Stimulated activated CD4-positive, alpha-beta T cell treated with anti-CD3 and anti-CD28 coated beads, TNF-alpha, amount 100 ng/mL, for 4 hours (primary cell): ENCODE measurements at places on chromosomes 6 and 20.

GRCh38 chr20:34013554-34013953 is 19.8 kb downstream of the RALY start:
- DNase-seq, result no peak

DNA sequence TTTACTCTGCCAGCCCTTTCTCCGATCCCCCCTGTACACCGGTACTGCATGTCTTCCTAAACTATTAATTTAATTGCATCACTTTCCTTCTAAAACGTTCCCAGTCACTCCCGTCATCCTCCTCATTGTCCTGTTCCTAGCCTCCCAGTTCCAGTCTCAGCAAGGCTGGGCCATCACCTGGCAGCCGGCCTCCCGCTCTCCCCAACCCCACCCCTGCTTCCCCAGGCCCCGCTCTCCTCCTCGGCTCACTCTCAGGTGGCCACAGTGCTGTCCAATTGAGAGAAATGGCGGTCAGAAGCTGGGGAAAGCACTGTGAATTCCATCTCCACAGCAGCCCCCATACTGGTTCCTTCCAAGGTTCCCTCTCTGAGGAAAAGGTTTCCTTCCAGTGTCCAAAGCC is 8.9 kb downstream of the PDE10A start:
- DNase-seq, result no peak

GRCh38 chr6:43778131-43778855 is 8.3 kb downstream of the VEGFA start:
- no peak for DNase-seq

- DNase-seq, result no peak
Observed at GRCh38 chr6:124872361-124873065, 89.7 kb upstream of the RNF217 start.

DNA sequence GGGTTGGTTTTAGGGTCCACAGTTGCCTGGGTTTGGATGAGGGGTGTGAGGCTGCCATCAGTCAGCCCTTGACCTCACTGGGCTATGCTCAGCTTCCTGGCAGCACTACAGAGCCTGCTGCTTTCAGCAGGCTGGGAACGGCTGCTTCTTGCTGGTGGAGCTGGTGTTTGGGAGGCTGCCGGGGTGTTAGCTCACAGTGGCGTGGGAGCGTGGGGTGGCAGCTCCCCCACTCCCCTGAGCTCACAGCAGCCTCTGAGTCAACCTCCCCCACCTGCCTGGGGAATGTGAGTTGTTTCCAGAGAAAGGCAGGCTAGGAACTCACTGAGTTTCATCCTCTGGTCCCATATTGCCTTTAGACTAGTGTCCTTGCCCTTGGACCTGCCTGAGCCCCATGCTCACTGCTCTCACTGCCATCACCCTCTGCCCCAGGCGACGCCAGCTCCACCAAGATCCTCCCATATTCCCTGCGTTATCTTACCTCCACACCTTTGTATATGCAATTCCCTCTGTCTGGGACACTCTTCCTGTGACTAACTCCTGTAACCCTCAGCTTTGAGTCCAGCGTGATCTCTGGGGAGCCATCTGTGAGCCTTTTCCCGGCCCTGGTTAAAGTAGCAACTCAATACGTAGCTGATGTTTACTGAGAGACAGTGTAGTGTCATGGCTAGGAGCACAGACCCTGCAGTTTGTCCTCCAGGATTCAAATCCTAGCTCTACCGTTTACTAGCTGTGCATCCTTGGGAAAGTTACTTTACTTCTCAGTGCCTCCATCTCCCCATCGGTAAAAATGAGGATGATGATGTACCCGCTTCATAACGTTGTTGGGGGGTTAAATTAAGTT is 34.8 kb downstream of the PPP1R16B start:
- no peak for DNase-seq

GRCh38 chr6:52394251-52394666 is 25.9 kb upstream of the EFHC1 start:
- DNase-seq, result no peak

DNA sequence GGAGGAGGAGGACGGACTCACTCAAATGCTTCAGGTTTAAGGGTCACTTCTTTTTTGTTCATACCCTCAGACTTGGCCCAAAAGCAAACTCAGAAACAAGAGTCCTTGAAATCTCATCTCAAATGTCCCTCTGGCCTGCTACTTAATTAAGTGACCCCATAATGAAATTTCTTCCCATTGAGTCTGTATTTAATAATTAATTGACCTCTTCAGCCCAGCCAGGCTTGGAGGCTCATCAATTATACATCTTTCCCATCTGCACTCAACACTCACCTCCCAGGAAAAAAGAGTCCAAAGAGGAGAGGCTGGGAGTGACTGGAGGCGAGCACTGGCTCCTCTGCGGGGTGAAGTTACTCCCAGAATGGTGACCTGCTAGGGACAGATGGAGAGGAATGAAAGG is 90.5 kb upstream of the EYA2 start:
- DNase-seq, result no peak

GRCh38 chr6:33139596-33140206 is 52.6 kb downstream of the COL11A2 start:
- DNase-seq, result no peak

DNA sequence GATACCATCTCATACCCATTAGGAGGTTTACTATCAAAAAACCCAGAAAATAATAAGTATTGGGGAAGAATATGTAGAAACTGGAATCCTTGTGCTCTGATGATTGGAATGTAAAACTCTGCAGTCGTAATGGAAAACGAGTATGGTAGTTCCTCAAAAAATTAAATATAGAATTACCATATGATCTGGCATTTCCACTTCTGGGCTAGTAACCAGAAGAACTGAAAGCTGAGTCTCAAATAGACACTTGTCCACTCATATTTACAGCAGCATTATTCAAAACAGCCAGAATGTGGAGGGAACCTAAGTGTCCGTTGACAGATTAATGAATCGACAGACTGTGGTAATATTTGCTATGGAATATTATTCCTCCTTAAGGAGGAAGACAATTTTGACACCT is 44.3 kb downstream of the FOXC1 start:
- no peak for DNase-seq

DNA sequence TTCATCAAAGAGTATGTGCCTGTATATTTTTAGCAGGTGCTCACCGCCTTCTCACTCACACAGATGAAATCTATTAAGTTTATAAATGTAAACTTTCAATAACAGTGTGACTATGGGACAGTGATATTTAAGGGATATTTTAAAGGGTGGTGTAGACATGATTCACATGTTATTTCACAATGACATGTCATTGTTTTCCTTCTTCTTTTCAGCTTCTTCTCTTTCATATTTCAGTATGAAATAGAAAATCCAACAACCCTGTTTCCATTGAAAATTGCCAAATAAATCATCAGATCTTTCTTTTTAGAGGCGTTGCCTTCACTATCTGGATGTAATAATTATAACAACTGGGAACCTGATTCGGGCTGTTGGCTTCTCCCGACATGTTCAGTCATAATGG is 54.8 kb downstream of the PFDN4 start:
- DNase-seq, result no peak

DNA sequence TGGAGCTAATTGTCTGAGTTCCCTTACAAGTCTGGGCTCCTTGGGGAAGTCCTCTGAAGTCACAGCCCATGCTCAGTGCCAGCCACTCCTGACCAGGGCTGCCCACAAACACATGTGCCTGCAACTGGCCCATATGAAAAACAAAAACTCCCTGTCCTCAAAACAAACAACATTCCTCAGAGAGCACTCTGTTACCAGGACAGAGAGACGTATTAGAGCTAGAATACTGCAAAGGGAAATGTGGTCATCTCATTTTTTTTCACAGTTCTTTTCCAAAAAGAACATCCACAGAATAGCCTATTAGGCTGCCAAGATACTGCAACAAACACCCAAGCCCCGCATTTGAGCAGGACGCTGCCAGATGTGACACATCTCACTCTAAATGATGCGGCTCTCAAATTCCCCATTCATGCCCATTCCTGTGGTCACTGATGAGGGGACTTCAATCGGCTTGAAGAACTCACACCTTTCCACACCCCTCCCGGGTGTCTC is 71.1 kb downstream of the SLC22A23 start:
- no peak for DNase-seq

DNA sequence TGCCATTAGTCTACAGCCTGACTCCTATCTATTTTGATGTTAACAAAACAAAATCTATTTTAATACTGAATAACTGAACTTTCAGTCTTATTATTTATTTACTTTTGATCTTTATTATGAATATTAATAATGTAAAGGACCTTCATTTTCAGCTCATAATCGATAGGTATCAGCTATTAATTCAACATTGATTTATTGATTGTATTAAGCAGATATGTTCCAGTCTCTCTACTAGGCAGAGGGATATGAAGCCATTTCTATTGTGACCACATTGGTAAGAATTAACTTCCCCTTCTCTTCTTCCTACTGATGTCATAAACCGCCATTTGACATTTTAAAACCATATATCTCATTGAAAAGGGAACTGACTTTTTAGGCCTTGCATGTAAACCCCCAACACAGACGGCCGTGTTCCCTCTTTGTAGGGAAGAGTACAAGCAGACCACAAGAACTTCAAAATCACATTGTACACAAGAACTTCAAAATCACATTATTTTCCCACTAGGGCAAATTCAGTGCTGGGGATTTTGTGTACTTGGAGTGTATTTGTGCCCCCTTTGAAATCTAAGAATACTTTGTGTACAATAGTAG is 69.5 kb upstream of the FABP7 start:
- DNase-seq, result no peak

DNA sequence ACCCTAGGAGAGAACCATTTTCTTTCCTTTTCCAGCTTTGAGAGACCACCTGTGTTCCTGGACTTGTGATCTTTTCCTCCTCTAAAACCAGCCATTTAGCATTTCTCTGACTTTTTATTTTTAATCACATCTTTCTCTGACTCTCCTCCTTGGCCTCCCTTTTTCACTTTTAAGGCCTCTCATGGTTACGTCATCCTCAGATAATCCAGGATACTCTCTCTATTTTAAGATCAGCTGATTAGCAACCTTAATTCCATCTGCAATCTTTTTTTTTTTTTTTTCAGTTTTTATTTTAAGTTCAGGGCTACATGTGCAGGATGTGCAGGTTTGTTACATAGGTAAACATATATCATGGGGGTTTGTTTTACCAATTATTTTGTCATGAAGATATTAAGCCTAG is 54.0 kb downstream of the RFPL4B start:
- no peak for DNase-seq

- DNase-seq, result no peak
Observed at GRCh38 chr6:88386167-88386566, 220.0 kb upstream of the CNR1 start.

DNA sequence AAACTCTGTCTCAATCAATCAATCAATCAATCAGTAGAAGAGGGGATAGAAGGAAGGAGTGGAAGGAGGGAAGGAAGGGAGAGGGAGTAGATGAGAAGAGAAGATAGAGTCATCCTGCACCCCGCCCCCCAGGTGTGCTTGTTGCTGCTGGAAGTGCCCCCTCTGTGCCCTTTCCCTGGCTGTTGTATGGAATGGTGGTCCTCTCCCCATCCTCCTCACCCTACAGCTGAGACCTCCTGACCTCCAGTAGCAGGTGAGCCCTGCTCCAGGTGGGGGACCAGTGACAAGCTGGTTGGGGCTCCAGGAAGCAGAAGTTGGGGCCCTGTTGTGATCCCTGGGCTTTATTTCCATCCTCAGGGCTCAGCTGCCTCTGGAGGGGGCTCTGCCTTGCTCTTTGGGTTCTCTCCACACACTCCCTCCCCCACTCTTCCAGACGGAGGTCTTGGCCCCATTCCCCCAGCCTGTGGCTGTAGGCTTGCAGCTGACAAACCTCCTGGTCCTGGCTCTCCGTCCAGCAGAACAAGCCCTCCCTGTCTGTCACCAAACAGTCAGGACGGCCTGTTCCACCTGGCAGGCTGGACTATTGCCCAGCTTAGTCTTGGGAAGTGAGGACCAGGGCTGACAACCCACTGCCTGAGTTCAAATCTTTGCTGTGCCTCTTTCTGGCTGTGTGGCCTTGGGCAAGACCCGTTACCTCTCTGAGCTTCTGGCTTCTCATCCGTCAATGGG is 26.0 kb upstream of the SCRT2 start:
- DNase-seq, result no peak

- no peak for DNase-seq
Observed at GRCh38 chr6:3119040-3119723, 671 bp downstream of the BPHL start.

DNA sequence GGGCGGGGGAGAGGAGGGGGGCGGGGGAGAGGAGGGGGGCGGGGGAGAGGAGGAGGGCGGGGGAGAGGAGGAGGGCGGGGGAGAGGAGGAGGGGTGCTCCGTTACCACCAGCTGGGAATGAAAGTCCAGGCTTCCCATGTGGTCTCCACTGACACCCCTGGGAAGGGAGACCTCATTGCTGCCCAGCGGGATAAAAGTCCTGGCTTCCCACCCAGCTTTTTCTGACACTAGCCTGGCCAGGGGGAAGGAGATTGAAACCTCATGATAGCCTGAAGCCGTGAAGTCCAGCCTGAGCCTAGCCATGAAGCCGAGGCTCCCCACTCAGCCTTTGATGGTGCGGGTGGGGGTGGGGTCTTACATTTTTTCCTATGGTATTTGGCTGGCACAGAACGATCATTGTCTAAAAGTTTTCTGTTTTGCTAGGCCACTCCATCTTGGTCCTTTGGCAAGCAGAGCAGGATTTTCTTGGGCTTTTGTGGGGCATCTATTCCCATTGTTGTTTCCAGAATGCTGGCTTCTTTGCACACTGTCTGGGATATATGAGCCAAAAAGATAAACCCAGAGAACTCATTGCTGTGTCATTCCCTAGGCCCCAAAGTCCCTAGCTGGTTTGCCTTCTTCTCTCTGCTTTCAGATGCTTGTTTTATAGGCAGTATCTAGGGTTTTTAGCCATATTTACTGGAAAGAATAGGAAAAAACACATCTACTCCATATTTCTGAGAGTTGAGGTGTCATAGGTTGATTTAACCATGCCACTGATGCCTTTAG is 67.9 kb upstream of the RNF24 start:
- no peak for DNase-seq

- DNase-seq, result no peak
Observed at GRCh38 chr6:101422811-101423210, 29.3 kb downstream of the GRIK2 start.

DNA sequence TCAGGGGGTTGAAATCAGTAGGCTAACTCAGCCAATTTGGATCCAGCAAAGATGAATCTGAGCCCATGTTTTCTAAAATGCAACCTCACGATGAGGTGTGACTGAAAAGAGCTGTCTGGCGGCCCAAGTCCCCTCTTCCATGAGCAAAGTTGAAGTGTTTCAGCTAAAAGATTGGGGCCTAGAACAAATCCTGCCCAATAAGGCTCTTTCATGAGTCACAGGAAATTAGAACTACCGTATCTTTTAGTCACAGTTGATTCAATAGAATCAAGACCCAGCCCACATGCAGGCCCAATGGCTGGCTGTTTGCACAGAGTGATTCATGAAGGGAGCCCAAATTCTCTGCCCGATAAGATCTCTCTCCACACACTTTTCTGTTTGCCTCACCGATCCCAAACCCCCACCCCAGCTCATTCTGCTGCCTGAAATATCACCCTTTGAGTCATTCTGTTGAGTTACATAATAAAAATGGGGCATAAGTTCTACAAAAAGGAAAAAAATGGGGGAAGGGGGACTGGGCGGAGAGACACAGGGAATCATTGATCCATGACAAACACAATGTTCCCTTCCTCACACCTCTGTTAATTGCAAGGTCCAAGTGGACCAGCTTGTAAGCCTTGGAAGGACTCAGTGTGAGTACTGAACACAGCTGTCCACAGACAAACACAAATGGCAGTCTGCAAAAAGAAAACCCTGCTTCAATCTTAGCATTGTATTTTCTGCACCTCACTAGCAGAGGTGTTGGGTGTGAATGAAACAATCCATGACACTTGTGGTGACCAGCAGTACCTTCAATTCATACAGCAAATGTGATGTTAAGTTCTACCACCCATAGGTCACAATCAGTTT is 13.8 kb downstream of the FOXQ1 start:
- DNase-seq, result no peak
